ENCODE measurements at places on chromosomes 6 and 20. TPM values are rescaled to one million over a fixed set of nuclear protein-coding genes. Genes with fewer than 3 reads are reported as not detected.
A peak's percentile ranks its signal among the peaks of the same experiment; 100 is the strongest.

DNA sequence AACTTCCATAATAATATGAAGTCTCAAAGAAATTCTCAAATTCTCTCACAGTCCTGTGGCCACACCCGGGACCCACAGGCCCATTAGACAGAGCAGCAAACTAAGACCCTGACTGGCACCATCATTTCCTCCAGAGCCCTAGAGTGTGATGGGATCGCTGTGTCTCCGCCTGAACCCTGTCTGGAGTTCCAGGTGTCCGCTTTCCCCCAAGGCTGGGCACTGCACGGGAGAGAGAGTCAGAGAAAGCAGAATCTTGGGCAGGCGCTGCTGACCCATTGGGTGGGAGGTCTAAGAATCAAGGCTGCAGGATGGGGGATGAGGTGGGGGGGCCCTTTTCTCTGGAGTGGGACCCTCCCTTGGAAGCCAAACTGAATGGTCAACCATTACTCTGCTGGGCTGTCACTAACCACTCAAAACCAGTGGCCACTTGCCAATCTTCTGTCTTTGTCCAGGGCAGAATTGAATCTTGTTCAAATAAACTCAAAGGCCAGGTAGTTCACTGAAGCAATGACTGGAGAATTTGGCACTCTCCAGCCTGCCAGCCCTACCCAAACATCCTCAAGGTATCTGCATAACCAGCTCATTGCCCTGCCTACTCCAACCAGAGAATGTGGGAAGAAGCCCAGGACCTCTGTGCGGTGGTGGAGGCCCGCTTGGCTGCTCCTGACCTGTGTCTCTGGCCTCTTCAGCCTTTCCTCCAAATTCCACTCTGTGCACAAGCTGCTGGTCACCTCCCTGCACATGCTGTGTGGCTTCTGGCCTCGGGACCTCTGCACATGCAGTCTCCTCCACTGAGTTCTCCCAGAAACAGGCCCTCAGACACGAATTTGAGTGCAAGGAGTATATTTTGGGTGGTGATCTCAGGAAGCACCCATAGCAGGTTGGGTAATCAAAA is 141.1 kb downstream of the CEBPB start:
- DNase-seq = no peak

DNA sequence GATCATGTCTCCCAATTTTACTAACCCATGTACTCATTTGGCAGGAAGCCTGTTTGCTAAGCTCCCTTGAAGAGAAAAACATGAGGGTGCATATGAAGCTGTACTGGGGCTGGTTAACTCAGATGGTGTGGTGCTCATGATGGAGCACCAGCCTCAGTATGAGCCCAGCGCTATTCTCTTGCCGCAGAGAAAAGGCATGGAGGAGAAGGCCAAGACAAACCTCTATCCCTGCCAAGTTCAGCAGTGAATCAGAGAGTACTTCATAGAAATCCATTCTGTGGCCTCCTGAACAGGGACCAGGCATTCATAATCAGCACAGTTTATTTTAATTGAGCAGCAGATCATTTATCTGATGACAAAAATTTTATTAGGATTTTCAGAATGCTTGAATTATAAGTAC is 398.1 kb downstream of the LMBRD1 start:
- no peak for DNase-seq

- no peak for DNase-seq
These were observed 125.8 kb downstream of the MRPL14 start for GRCh38 chr6:44001318-44002066.

Gene NFS1
- 33.2 TPM for total RNA-seq

Gene PERP
- 4.7 TPM for total RNA-seq

- DNase-seq = no peak
These were observed 38.5 kb upstream of the TAB2 start for GRCh38 chr6:149278997-149279396.

DNA sequence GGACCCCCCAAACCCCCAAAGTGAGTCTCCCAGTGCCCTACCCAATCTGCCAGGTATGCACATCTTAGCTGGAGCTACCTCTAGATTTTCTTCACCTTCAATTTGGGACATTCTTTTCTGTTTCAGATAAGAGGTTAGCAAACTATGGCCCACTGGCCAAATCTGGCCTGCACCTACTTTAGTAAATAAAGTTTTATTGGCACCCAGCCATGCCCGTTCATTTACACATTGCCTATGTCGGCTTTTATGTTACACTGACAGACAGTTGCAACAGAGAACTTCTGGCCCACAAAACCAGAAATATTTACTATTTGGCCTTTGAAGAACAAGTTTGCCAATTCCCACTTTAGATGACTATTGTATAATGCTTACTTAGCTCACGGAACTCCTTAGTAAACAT is 55.9 kb upstream of the STX16 start:
- DNase-seq = no peak

DNA sequence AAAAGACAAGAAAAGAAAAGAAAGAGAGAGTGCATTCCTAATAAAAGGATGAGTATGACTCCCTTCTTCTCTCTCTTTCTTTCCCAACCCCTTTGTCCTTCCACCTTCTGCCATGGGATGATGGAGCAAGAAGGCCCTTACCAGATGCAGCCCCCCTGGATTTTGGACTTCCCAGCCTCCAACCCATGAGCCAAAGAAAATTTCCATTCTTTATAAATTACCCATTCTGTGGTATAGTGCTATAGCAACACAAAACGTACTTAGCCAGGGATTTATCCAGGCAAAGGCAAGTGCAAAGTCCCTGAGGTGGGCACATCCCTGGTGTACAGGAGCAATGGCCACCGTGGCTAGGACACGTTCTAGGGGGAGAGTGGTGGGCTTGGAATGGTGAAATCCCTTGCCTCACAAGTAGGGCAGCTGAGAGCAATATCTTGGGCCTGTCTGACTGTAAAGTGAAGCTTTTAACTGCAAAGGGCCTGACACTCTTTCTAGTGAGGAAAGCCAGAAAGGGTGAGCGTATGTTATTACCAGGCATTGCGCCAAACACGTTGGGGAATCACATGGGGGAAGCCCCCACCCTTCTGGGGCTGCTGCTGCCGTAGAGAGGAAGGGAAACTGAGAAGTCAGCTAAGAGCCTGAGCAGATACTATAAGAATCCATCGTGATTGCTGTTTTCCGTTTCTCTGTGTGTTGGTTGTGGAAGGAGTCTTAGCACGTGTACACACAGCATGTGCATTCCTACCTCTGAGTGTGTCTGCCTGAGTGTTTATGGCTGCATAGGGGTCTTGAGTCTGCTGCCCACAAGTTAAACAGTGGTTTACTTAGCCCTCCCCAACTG is 50.7 kb upstream of the SIRPA start:
- DNase-seq = no peak

DNA sequence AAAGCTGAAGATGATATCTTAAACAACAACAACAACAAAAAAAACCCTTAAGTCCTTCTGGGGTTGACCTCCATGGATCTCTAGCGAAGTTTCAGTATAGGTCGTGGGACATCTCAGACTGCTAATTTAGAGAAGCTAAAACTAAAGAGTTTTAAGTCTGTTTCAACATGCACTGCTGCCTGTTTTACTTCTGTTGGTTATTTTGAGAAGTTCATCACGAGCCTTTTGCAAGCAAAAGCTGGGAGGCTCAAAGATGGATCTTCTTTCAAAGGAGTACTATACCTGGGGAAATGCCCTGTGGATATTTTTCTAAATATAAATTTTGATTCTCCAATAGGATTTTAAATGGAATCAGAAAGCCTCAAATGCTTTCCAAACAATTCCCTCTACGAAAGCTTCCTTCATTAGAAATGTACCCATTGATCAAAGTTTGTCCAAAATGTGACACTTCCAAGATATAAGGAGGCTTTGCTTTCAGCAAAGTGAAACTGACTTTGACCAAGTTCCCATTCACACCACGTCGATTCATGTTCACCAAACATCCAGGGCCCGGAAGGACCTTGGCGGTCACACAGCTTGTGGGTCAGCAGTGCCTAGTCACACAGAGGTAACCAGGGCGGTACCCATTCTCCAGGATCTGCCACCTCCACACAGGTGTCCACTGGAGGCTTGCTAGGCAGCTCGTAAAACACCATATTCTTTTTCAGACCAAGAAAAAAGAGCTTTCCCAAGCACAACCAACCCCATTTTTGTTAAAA is 94.7 kb upstream of the QKI start:
- DNase-seq = no peak

DNA sequence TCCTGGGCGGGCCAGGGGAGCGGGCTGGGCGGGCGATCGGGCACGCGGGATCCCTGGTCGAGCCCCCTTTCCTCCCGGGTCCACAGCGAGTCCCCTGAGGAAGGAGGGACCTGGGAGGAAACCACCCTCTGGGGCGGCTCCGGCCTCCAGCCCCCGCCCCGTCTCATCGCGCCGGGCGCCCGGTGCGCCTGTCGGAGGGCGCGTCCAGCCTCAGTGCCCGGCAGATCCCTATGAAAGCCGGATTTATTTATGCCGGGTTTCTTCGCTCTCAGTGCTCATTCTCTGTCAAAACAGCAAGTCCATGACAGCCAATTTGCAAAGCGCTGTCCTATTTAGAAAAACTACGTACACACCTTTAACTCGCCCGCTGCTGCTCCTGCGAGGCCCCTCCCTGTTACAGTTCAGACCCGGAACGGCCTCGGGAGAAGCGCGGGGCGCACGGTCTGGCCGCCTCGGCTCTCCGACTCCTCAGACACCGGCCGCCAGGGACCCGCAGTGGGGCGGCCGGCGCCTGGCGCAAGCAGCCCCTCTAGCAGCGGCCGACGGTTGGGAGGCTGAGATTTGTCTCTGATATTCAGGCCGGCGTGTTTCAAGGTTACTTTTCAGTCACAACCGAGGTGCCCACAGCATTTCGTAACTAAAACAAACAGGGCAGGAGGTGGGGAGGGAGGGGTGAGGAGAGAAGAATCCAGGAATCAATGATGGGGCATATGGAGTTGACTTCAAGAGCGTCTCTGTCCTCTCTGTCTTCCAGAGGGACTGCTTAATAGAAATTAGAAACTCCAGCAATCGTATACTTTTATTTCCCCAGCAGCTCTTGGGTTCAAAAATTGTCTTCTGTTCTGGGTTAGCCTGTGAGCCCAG is 782 bp upstream of the FOXA2 start:
- no peak for DNase-seq

Gene MANEA
- total RNA-seq = 27.3 TPM

GRCh38 chr6:135251498-135252441 is 70.7 kb downstream of the MYB start:
- no peak for DNase-seq

- peak; percentile 19 for DNase-seq
These were observed 637 bp downstream of the ABHD12 start for GRCh38 chr20:25389858-25390537.

DNA sequence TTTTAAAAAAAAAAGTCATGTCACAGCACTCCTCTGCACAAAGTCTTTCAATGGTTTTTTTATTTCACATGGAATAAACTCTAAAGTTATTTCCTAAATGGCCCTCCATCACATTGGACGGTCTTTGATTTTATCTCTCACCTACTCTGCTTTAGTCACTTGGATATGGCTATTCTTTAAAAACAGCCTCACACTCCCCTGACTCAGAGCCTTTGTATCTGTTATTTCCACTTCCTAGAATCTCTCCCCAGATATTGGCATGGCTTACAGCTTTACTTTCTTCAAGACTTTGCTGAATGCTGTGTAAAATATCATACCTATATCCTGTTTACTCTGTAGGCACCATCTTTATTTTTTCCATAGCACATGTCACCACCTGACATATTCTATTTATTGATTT is 194.7 kb upstream of the MCHR2 start:
- no peak for DNase-seq

DNA sequence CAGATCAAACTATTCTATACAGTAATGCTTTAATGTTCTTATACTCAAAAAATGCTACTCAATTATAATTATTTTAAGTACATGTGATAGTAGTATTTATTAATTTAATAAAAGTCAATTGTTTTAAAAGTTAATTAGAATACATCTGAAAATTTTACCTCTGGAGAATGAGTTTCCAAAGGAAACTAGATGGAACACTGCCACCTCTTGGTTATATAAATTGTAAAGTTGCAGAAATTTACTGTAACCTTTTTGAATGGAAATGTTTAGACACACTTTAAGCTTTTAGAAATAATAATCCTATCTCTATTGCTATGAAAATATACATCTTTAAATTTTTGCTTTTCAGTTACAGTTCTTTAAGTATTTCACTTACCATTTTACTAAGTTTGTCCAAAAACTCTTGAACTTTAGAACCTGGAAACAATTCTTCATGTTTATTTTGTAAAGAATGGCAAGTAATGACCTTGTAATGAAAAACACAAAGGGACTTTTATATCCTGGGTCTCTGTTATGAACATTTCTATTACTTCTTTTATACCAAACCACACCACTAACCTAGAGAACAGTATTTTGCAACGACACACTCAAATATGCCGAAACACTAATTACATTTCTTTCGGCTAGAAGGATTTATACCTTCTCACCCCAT is 10.9 kb upstream of the BMP5 start:
- DNase-seq = no peak

- no peak for DNase-seq
These were observed 455.1 kb upstream of the HSF2 start for GRCh38 chr6:121944354-121944753.

GRCh38 chr20:37647946-37648345 is 45.9 kb upstream of the CTNNBL1 start:
- DNase-seq = no peak

DNA sequence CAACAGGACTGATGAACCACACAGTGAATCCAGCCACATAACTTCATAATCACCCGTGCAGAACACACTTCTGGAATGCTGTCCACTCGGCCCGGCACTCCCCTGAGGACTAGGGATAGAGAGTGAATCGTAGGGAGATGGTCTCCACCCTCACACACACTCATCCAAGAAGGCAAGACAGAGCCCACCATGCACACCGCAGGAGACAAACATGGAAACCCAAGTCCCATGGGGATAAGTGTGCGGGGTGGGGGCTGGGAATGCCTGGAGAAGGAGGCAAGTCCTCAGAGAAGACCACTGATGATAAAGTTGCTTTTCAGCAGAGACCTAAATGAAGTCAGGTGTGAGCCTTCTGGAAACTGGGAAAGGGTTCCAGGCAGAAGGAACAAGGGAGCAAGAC is 399.2 kb upstream of the AGPAT4 start:
- no peak for DNase-seq

Gene ZC3H12D
- 16.5 TPM for total RNA-seq

Gene CST1
- total RNA-seq = not detected

DNA sequence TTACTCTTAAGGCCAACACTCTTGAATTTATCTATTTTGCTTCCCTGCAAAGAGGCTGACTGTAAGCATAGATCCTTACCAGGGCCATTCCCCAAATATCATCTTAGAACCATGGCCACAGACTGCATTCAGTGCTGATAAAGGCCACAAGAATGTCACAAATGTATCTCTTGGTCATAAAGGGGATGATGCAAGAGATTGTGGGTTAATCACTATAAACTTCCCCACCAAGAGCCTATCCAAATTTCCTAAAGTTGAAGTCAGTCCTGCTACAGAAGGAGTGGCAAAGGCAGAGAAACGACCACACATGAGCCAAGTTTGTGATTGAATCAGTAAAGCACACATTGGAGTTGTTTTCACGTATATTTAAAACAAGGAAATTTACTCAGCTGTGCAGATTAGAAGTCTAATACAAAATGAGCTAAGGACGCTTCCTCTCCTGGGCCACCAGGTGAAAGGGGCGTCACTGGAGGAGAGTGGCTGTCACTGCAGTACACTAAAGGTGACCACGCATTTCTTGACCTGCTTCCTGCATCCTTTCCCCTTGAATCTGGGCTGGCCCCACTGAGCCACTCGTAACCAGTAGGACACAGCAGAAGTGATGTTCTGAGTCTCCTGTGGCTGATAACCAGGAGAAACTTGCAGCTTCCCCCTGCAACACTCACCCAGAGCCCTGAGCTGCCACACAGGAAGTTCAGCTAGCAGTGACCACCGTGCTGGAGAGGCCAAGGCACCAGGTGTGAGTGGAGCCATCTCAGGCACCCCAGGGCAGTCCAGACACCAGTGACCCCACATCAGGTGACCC is 181.9 kb downstream of the SYNDIG1 start:
- no peak for DNase-seq

Gene LY6G5B
- 26.0 TPM for total RNA-seq

Gene L3MBTL3
- 17.1 TPM for total RNA-seq

Gene EPB41L2
- total RNA-seq = 20.2 TPM

Data from activated CD4-positive, alpha-beta T cell treated with anti-CD3 and anti-CD28 coated beads, Interleukin-2, amount 10 ng/mL, durations not matched to agents 7 days and 5 days (primary cell).